ENCODE measurements at places on chromosomes 5 and 9.

DNA sequence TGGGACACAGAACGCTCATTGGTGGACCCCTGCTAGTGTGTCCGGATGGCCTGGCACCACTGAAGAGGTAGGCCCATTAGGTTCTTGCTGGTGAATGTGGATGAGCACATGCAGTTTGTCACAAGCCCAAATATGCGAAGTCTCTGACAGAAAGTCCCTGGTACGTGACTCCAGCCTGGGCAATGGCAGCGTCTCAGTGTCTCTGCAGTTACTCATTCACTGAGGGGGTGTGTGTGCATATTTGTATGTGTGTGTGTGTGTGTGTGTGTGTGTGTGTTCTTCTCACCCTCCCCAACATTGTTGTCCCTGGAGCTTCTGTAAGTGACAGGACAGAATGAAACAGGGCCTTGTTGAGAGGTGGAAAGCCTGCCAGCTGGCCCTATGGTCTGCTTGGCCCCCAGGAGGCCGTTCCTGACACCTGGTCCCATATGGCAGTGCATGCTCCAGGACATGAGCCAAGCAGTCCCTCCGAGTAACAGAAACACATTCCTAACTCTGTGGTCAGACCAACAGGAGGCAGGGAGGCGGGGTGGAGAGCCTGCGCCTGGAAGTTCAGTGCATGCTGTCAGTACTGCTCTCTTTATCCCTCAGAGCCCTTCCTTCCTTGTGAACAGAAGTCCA is 169.9 kb downstream of the SLC28A3 start:
- no peak for DNase-seq

DNA sequence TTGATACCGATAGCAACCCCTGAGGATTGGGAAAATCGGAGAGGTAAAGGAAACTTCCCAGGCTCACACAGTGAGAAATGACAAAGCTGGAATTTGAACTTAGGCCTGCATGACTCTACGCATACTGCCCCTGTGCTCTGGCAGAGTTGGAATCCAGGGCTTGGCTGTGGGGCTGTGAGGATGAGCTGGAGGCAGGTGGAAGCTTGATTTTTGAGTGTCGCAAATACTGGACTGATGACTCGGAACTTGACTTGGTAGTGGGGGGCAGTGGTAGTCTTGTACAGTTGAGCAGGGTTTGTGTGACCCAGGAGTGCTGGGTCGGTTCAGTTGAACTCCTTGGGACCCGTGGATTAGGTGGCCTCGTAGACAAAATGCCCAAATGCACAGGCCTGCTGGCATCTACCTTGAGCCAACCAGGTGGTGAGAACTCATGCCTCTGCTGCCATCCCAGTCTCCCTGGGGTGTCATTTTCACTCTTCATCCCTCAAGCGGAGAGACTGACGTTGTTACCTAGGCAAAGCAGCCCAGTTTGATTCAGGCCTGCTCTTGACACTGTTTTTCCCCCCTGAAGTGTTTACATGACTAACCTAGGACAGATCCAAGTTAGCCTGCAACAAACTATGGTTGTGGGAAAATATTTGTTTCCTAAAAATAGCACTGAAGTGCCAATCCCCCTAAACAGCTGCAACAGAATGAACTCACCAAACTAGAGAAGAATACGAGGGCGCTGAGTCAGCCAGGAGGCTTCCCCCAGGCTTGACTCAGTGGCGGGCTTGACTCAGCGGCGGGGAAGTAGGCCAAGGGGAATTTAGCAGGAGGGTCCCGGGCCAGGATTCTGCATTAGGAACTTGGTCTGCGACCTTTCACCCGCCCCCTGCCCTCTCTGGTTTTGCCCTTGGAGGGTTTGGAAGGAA is 45.7 kb upstream of the ORM1 start:
- DNase-seq, result no peak

DNA sequence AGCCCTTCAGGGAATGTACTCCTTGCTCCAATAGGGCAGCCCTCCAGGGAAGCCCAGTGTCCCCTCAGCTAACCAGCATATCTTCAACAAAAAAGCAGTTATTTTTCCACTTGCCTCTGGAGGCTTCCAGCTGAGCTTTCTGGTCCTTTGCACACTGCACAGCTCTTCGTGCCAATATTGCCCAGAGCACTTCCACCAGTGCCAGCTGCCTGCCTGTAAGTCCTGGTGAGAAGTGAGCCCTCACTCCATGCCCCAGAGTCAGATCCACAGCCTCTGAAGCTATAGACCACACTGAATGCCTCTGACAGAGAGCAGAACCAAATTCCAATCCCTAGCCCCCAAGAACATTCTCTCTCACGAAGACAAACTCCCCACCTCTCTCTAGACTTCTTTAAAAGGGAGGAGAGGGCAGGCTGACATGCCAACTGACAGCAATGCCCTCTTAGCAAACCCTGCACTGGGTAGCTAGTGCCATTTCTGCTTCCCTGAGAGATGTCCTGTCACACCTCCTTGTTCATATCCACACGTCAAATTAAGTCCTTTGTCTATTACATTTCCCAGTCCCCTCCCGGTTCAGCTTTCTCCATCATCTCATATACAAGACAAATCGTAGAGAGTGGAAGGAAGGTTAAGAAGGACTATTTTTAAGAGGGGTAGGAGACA is 12.7 kb upstream of the HEXB start:
- no peak for DNase-seq

DNA sequence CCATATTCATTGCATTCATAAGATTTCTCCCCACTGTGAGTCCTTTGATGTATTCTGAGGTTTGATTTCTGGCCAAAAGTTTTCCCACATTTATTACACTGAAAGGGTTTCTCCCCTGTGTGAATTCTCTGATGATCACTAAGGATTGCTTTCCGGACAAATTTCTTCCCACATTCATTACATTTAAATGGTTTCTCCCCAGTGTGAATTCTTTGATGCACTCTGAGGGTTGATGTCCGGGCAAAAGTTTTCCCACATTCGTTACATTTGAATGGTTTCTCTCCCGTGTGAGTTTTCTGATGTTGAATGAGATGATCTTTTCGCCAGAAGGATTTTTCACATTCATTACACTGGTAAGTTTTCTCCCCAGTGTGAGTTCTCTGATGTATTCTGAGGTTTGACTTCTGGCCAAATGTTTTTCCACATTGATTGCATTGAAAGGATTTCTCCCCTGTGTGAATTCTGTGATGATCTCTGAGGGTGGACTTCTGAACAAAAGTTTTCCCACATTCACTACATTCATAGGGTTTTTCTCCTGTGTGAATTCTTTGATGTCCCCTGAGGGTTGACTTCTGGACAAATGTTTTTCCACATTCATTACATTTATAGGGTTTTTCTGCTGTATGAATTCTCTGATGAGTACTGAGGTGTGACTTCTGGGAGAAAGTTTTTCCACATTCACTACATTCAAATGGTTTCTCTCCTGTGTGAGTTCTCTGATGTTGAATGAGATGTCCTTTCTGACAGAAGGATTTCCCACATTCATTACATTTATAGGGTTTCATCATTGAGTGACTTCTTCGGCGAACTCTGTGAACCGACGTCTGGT is 18.8 kb downstream of the ZNF510 start:
- no peak for DNase-seq

DNA sequence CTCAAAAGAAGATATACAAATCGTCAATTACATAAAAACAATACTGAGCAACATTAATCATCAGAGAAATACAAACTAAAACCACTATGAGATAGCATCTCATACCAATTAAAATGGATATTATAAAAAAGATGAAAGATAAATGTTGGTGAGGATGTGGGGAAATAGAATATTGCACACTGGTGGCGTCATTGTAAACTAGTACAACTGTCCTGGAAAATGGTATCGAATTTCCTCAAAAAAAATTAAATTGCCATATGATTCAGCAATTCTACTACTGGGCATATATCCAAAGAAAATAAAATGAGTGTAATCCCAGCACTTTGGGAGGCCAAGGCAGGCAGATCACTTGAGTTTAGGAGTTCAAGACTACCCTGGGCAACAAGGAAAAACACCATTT is 326.0 kb upstream of the FTMT start:
- no peak for DNase-seq

DNA sequence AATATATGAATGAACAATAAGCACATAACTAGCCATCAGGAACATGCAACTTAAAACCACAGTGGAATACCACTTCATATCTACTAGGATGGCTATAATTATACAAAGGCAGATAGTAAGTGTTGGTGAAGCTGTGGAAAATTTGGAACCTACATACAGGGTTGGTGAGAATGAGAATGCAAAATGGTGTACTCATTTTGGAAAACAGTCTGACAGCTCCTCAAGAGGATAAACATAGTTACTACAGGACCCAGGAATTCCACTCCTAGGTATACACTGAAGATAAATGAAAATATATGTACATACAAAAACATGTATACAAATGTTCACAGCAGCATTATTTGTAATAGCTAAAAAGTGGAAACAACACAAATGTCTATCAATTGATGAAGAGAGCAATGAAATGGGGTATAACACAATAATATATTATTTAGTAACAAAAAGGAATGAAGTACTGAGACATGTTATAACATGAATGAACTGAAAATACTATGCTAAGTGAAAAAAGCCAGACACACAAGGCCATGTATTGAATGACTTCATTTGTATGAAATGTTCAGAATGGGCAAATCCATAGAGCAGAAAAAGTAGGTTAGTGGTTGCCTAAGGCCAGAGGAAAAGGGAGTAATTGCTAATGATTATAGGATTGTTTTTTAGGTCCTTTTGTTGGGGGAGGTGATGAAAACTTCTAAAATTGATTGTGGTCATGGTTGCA is 31.2 kb upstream of the CDK5RAP2 start:
- no peak for DNase-seq

GRCh38 chr5:30849931-30850710 is 343.4 kb upstream of the CDH6 start:
- DNase-seq, result no peak

- no peak for DNase-seq
Measured at GRCh38 chr5:39191216-39191615, 28.1 kb downstream of the FYB1 start.

- peak; percentile 67 for DNase-seq
Measured at GRCh38 chr9:2053883-2054845, 39.0 kb downstream of the SMARCA2 start.

- DNase-seq, result no peak
Measured at GRCh38 chr5:17405976-17406375, 92.1 kb upstream of the TAF11L2 start.

DNA sequence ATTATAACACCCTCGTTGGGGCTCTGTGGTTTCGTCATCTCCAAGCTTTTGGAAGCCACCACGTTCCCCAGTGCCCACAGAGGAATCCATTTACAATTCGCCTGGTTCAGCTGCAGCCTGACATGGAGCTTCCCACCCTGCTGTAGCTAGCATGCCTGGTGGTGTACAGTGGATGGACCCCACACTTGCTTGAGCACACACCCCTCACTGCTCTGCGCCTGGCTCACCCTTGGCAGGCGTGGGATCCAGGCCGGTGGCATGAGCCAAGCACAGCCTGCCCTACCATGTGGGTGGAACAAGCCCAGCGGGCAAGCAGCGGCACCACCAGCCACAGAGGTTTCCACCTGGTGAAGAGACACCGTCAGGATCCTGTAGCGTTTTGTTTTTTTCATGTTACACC is 1045.7 kb upstream of the CDH9 start:
- no peak for DNase-seq

GRCh38 chr9:75649060-75649459 is 241.4 kb upstream of the PCSK5 start:
- no peak for DNase-seq

- no peak for DNase-seq
Measured at GRCh38 chr9:78004478-78005229, 27.0 kb downstream of the GNAQ start.

GRCh38 chr5:178237431-178238312 is 5.1 kb upstream of the PHYKPL start:
- no peak for DNase-seq

GRCh38 chr9:70340572-70340971 is 73.9 kb downstream of the KLF9 start:
- DNase-seq, result no peak

- DNase-seq, result no peak
Measured at GRCh38 chr5:140791089-140791488, 3.6 kb upstream of the PCDHA2 start.

DNA sequence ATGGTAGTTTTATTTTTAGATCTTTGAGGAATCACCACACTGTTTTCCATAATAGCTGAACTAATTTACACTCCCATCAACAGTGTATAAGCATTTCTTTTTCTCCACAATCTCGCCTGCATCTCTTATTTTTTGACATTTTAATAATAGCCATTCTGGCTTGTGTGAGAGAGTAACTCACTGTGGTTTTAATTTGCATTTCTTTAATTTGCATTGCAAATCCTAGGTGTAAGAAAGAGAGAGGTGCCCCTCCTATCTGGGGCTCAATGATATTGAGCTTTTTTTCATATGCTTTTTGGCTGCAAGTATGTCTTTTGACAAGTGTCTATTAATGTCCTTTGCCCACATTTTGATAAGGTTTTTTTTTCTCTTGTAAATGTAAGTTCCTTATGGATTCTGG is 106.3 kb upstream of the SLC27A6 start:
- no peak for DNase-seq

- no peak for DNase-seq
Measured at GRCh38 chr9:81573415-81574321, 115.7 kb downstream of the TLE1 start.

DNA sequence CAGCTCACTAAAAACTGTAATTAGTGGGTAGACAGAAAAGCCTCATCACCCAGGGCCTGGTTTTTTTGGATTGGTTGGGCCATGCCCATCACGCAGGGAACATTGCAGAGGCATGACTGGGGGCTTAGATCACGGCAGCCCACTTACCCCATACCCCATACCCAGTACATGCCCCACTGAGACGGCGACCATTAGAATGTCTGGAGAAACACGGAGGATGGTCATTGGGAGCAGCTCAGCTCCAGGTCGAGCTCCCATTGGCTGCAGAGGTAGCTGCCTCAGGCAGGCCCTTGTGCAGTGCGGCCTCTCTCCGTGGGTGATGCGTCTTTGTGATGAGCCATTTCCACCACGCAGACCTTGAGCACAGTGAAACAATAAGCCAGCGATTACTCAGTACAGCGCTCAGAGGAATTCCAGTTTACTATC is 204.0 kb downstream of the GADD45G start:
- DNase-seq, result no peak

DNA sequence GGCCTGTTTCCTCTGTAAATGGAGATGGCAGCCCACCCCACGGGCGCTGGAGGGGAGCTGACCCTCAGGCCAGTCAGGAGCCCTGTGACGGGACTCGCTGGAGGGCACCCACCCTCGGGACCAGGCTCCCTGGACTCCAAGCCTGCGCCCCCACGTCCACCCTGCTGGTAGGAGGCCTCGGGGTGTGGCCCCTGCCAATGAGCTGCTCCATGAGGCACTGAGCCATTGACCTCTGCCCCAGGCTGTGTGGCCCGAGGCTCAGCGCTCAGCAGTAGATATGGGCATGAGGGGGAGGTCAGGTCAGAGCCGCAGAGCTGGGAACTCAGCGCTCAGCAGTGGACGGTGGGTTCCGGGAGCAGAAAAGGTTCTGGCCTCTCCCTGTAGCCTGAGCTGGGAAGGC is 52.3 kb upstream of the EGFL7 start:
- no peak for DNase-seq

- no peak for DNase-seq
Measured at GRCh38 chr9:131677444-131678180, 62.3 kb downstream of the RAPGEF1 start.
